ENCODE measurements at places on chromosomes 12 and 14.

- no peak for DNase-seq
Measured at GRCh38 chr12:122423258-122424165, 1.0 kb upstream of the CLIP1 start.

GRCh38 chr12:78490861-78491260 lies 373.7 kb upstream of the SYT1 start:
- DNase-seq: no peak

DNA sequence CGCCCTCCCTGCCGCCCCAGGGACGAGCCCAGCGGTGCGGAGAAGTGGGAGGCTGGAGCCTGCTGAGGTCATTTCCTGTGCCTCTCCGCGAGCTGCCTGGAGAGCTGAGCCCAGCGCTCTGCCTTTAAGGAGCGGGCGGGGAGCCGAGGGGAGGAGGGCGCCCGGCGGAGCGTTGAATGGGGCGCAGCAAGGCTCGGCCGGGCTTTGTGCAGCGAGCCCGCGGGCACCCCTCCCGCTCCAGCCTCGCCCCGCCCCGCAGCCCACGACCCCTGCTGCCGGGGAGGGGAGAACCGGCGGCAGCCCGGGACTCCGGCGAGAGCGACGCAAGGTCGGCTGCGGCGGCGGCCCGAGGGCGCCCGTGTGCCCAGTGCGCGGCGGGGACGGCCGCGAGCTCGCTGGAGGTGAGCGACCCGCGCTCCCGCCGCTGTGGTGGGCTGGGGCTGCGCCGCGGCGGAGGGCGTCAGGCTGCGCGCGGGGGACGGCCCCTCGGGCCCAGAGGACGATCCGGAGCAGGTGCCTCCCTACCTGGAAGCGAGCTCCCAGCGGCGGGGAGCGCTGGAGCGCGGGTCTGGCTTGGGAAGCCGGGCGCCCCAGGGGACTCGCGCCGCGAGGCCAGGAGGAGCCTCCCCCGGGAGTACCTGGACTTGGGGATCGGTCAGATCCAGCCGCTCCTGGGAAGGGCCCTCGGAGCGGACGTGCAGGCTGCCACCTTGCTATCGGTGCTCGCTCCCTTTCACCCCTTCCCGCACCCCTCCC lies at the start of gene PLEKHH1:
Gene PLEKHH1, plus strand, starts transcription at position 293 of the 756 bp plus-strand sequence. CDS start 8,578 bp downstream, outside the sequence.
- DNase-seq: no peak

GRCh38 chr12:116672842-116673516 lies 64.9 kb downstream of the SPRING1 start:
- DNase-seq: no peak

DNA sequence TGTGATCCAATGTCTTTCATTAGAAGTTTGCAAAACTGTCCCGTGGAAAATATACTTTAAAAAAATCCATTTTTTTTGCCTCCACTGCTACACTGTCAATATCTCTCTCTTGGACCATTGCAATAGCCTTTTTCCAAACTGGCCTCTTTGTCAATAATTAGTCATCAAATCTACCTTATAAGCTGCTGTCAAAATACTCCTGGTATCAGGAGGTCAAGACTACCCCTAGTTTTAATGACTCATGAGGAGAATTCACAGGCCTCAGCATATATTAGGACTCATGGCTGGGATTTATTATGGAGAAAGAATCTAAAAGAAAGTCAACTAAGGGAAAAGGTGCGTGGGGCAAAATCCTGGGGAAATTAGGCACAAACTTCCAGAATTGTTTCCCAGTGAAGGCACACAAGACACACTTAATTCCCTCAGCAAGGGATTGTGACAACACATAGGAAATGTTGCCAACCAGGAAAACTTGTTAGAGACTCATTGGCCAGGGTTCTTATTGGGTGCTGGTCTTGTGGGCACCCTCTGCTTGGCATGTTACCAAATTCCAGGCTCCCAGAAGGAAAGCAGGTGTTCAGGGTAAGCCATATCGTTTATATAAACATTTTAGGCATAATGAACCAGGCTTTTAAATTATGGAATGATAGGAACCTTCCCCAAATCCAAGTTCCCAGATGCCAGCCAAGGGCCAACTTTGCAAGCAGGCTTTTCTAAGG lies 56.1 kb downstream of the TMEM117 start:
- DNase-seq: no peak

DNA sequence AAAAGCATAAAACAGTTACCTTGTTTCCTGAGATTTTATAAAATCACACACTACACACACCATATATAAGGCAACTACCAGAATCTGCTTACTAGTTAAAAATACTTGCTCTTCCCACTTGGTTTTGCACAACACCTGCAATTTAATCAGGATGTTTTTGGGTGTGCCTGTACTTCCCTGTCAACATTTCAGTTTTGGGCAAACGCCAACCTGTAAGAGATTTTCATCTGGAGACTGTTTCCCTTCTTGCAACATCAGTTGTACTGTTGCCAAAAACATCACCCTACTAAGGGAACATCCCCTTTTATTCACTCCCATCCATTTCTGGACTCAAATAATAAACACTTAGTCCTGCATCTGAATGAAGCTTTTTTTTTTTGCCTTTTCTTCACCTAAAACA lies 172.3 kb downstream of the DUSP6 start:
- no peak for DNase-seq
